ENCODE measurements at places on chromosomes 6 and 20.

DNA sequence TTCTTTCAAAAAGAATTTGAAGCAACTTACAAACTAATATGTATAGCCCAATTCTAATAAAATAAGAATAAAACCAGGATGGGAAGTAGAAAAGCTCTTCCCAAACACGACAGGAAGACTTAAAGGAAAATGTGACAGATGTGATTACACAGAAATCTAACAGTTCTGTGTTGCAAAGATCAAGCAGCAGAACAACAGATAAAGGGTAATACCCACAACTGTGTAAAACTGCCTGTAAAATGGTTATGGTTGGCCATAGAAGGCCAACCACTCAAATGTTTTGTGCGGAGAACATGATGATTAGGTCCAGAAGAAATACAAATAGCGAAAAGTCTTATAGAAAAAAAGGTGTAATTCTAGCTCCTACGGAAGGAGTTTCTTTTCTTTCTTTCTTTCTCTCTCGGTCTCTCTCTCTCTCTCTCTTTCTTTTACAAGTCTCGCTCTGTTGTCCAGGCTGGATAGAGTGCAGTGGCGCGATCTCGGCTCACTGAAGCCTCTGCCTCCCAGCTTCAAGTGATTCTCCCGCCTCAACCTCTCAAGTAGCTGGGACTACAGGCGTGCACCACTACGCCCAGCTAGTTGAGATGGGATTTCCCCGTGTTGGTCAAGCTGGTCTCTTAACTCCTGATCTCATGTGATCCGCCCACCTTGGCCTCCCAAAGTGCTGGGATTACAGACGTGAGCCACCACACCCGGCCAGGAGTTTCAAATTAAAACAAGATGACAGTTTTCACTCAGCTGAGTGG, 128.5 kb downstream of the QRSL1 start:
- no peak for DNase-seq

- no peak for DNase-seq
Measured at GRCh38 chr6:26530203-26530602, 8.0 kb upstream of the HMGN4 start.

- DNase-seq, result no peak
Measured at GRCh38 chr20:45993197-45993951, 15.3 kb upstream of the MMP9 start.

DNA sequence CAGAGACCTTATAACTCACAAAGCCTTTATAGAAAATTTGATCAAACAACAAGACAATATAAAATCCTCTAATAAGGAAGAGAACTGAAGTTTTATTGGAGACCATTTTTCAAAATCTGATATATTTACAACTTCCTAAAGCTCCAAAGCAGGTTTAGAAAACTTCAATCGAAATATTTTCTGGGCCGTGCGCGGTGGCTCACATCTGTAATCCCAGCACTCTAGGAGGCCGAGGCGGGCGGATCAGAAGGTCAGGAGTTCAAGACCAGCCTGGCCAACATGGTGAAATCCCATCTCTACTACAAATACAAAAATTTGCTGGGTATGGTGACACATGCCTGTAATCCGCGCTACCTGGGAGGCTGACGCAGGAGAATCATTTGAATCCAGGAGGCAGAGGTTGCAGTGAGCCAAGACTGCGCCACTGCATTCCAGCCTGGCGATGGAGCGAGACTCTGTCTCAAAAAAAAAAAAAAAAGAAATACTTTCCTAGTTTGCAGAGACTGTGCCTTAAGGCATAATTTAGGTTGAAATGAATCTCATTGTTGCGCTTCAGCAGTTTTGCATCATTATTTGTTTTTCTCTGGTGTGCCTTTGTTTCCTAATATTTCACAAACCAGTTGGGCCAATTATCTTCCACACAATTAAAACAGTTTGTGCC, 60.6 kb upstream of the ASIP start:
- DNase-seq, result no peak

DNA sequence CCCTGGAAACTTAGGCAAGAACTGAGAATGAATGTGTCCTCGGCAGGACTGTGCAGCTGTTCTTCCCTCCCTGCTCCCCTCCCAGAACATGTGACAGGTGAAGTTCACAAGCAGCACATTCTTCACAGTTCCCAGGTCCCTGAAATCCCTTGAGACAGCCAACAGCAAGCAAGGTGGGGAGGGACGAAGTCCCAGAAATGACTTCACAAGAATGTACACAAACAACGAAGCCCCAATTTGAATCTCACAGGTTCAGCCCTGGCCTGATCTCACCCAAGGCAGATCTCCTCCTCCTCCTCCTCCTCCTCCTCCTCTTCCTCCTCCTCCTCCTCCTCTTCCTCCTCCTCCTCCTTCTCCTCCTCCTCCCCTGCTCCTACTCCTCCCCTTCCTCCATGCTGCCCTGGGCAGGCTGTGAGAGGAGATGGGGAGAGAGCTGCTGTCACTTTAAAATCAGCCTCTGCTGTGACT, 32.4 kb downstream of the WRNIP1 start:
- DNase-seq, result no peak

DNA sequence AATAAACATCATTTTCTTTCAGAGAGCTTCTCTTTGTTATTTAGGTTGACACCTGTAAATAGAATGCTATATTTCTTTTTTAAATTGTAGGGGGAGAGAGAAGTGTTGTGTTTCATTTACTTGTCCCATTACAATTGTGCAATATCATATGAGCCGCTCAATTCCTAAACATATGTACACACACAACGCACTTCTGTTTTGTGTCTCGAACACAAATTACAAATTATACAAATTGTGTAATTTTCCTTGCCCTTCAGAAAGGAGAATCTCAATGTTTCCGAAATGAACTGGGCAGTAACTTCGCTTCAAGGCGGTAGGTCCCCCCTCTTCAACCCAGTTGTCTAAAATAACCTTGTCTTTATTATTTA, 2.6 kb upstream of the ABT1 start:
- DNase-seq, result no peak

DNA sequence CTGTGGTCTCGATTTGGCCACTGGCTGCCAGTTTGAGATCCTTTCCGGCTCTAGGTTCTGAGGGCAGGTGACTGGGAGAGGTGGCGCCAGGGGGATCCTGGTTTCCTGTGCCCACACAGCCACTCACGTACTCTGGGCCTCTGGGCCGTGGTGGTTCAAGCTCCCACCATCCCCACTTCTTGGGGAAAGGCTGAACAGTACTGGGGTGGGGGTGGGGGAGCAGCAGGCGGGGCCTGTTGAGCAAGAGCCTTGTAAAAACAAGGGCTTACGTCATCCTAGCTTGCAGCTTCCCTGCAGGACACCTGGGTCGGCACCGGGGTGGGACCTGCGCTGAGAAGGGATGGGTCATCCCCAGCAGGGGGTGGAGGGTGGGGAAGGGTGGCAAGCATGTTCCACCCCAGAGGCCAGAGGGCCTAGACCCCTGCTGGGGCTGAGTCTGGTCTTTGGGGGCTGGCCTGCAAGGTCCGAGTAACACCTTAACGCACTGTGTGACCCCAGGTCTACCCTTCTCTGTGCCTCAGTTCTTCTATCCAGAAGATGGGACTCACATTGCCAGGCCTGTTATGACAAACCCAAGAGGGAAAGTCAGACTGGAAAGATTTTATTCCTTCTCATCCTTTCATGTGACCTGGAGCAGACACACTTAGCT, 3.1 kb upstream of the CEBPB start:
- DNase-seq, result no peak

DNA sequence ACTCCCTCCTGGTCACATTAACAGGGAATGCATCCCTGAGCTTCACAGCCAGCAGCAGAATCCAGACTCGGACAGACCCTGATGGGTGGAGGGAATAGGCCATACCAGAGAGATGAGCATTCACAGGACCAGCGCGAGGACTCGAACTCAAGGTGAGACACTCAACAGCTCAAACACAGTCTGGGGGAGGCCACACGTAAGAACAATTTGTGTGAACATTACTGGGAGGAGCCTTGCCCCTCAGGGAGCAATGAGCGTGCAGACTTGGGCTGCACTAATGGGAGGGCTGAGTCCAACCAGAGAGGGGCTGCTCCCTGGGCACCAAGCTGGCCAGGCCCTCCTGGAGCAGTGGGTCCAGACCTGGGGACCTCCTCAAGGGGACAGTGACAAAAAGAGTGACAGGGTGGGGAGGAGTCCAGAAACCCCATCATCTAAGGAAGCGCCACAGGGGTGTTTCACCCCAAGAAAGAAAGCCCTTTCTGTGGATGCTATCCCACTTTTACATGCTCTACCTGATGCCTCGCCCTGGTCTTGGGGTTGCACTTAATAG, 118.4 kb downstream of the MRPL14 start:
- DNase-seq, result no peak

GRCh38 chr20:57346477-57346876, 4.6 kb upstream of the RAE1 start:
- peak; percentile 24 for DNase-seq

DNA sequence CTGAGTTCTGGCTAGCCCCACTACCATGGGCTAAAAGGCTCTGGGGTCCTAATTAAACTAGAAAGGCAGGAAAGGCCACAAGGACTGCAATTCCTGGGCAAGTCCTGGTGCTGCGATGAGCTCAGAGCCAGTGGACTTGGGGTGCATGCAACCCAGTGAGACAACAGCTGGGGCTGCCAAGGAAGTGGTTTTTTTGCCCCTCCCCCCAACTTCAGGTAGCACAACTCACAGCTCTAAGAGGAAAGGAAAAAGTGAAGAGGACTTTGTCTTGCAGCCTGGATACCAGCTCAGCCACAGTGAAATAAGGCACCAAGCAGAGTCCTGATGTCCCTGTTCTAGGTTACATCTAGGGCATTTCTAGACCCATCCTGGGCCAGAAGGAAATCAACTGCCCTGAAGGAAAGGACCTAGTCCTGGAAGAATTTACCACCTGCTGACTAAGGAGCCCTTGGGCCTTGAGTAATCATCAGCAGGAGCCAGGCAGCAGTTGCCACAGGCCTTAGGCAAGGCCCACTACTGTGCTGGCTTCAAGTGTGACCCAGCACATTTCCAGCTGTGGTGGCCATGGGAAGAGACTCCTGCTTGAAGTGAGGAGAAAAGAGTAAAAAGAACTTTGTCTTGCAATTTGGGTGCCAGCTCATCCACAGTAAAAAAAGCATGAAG, 358.4 kb downstream of the BTBD3 start:
- DNase-seq, result no peak
